ENCODE measurements at places on chromosomes 2 and 18. TPM values are rescaled to one million over a fixed set of nuclear protein-coding genes. Genes with fewer than 3 reads are reported as not detected.

Gene NAT8
- total RNA-seq: not detected

Gene CNDP1
- total RNA-seq: not detected

Gene GCKR
- total RNA-seq: 0.25 TPM

Gene KCNIP3
- total RNA-seq: 0.04 TPM

Gene SLC9A4
- 0.04 TPM for total RNA-seq

Gene NPAS2
- not detected for total RNA-seq

Gene RNF125
- total RNA-seq: 0.13 TPM

GRCh38 chr2:161676902-161677496 is 52.8 kb downstream of the SLC4A10 start:
- no peak overlapping the region for H3K4me3 ChIP-seq
- H3K4me1 ChIP-seq: no peaks in the 10 kb centered on the region
- no peaks in the 10 kb centered on the region for H3K27me3 ChIP-seq
- DNase-seq: no peak
- no peaks in the 10 kb centered on the region for H3K36me3 ChIP-seq
- no peak overlapping the region for H3K27ac ChIP-seq

- DNase-seq: no peak
- H3K27me3 ChIP-seq: no peaks in the 10 kb centered on the region
- H3K36me3 ChIP-seq: no peaks in the 10 kb centered on the region
- H3K4me3 ChIP-seq: no peak overlapping the region
Measured at GRCh38 chr18:2082676-2083075, 488.6 kb downstream of the METTL4 start.

DNA sequence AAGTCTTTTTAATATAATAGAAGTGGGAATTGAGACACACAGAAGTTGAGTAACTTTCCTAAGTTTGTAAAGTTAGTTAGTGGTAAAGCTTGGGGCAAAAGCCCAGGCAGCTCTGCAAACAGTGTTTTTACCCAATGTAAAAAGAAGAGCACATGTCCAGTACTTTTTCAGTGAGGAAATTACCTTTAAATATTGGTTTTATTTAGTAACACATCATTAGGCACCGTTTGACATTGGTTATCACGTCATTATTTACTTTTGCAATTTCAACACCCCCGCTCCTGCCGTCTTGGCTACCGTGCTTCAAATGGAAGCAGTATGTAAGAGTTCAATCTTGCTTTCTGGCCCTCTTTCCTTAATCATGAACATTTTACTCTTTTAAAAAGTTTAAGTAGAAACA is 807.9 kb downstream of the EPHA4 start:
- DNase-seq: no peak
- no peak overlapping the region for H3K4me3 ChIP-seq
- no peaks in the 10 kb centered on the region for H3K36me3 ChIP-seq
- H3K27ac ChIP-seq: no peak overlapping the region
- no peaks in the 10 kb centered on the region for H3K27me3 ChIP-seq

DNA sequence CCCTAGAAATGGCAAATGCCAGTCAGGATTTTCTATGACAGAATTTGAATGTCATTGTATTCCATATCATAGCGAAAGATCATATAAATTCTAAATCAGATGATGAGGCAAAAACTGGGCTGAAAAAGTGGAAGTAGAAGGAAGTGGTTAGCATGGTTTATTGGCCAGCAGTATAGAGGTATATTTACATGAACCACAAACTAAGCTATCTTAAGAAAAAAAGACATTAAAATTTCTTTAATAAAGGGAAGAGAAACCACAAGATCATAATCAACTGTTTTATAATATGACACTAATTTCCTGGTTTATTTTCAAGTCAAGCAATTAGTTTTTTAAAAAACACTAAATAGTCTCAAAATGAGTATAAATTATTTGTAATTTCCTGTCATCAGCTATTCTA is 123.2 kb upstream of the LRP1B start:
- no peak overlapping the region for H3K4me3 ChIP-seq

DNA sequence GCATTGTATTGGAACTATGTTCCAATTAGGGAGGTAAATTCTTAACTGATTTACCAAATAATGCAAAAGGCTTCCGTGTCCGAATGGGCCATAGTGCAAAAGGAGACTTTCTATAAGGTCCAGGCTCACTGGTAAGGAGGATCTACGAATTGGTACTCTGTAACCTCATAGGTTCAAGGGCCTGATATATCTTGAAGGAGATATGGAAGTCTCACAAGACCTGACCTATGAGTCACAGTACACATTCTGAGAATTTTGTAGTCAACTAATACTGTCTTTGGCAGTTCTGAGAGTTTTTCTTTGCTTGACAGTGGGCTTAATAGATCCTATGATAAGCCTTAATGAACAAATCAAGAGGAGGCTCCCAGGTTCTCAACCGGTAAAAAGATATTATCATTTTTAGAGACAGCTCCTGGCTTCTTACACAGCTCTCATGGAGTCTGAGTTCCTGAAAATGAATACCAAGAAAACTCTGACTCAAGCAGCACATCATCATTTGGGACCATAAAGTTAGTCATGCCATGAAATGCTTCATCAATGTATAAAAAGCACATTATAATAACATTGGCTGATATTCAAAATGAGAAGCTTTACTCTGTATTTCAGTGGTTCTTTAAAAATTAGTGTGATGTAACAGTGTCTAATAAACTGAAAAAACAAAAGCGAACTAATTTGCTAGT is 1275.2 kb upstream of the CRIM1 start:
- H3K4me3 ChIP-seq: no peak overlapping the region
- H3K36me3 ChIP-seq: no peaks in the 10 kb centered on the region
- DNase-seq: no peak
- H3K4me1 ChIP-seq: no peaks in the 10 kb centered on the region
- H3K27me3 ChIP-seq: no peaks in the 10 kb centered on the region

GRCh38 chr2:222076973-222077690 is 221.7 kb downstream of the PAX3 start:
- no peaks in the 10 kb centered on the region for H3K4me1 ChIP-seq
- no peaks in the 10 kb centered on the region for H3K36me3 ChIP-seq

- H3K4me1 ChIP-seq: no peaks in the 10 kb centered on the region
- H3K4me3 ChIP-seq: no peak overlapping the region
- H3K36me3 ChIP-seq: no peaks in the 10 kb centered on the region
- H3K27ac ChIP-seq: no peak overlapping the region
Measured at GRCh38 chr18:78561757-78562510, 417.7 kb upstream of the SALL3 start.

DNA sequence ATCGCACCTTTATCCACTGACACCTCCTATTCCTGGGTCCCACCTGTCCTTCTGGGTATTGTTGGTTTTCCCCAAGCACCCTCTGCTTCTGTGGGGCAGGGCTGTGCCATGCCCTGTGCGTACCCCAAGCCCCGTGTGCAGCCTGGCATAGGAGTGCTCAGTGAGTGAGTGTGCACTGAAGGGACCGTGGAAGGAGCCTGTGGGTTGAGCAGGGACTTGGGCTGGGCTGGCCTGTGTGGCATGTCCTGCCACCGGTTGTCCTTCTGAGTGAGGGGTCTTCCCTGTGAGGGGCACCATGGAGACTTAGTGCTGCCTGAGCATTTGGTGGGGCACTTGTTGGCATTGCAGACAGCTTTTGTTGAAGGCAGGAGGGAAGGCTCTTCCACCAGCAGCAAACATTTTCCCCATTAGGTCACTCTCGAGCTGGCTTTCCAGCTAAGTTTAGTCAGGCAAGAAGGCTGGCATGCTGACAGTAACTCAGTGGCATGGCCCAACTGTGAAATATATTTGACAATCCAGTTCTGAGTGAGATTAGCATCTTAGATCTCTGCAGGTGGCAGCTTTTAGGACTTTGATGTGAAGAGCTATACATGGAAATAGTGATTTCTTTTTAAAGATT is 64.7 kb downstream of the LPIN1 start:
- DNase-seq: no peak
- peaks cover 66% of the 10 kb centered on the region for H3K36me3 ChIP-seq
- no peaks in the 10 kb centered on the region for H3K4me1 ChIP-seq
- no peak overlapping the region for H3K27ac ChIP-seq

- DNase-seq: no peak
- no peak overlapping the region for H3K27ac ChIP-seq
- peaks cover 43% of the 10 kb centered on the region for H3K27me3 ChIP-seq
- no peak overlapping the region for H3K4me3 ChIP-seq
- no peaks in the 10 kb centered on the region for H3K4me1 ChIP-seq
Measured at GRCh38 chr2:101516823-101517690, 42.1 kb upstream of the RFX8 start.

DNA sequence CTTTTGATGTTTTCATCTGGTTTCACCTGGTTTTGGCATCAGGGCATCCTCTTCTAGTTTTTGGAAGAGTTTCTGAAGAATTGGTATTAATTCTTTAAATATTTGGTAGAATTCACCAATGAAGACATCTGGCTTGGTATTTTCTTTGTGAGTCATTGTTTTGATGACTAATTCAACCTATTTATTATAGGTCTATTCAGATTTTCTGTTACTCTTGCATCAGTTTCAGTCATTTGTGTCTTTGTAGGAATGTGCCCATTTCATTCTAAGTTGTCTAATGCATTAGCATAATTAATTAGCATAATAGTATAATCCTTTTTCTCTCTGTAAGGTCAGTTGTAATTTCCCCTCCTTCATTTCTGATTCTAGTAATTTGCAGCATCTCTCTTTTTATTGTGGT is 8.0 kb downstream of the GNLY start:
- no peak for DNase-seq
- no peaks in the 10 kb centered on the region for H3K27me3 ChIP-seq
- no peak overlapping the region for H3K27ac ChIP-seq
- 0 out of 2 replicates have a peak, but pooled peaks cover 5% of the 10 kb centered on the region for H3K4me1 ChIP-seq

- no peaks in the 10 kb centered on the region for H3K36me3 ChIP-seq
- no peak overlapping the region for H3K27ac ChIP-seq
- H3K4me1 ChIP-seq: peaks cover 23% of the 10 kb centered on the region
- no peak overlapping the region for H3K4me3 ChIP-seq
- no peaks in the 10 kb centered on the region for H3K27me3 ChIP-seq
Measured at GRCh38 chr18:58286632-58287352, 242.8 kb downstream of the NEDD4L start.

Data from K562 (cell line).